Spinal cord (tissue), 10 donors: ENCODE measurements at places on chromosomes 13 and 19. TPM values are rescaled to one million over a fixed set of nuclear protein-coding genes. Genes with fewer than 3 reads are reported as not detected.

DNA sequence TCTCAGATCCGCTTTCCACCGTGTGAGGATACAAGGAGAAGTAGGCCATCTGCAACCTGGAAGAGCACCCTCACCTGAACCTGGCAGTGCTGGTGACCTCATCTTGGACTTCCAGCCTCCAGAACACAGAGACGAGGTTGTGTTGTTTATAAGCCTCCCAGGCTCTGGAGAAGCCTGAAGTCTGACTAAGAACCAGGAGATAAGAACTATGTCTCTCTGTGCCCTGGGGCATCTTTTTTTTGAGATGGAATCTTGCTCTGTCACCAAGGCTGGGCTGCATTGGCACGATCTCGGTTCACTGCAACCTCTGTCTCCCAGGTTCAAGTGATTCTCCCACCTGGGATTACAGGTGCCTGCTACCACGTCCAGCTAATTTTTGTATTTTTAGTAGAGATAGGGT, 14.5 kb downstream of the FCGBP start:
- no peak overlapping the region for H3K4me3 ChIP-seq
- no peak for DNase-seq
- H3K36me3 ChIP-seq, result no peaks in the 10 kb centered on the region
- H3K27me3 ChIP-seq, result peaks cover 4% of the 10 kb centered on the region
- H3K27ac ChIP-seq, result no peak overlapping the region

DNA sequence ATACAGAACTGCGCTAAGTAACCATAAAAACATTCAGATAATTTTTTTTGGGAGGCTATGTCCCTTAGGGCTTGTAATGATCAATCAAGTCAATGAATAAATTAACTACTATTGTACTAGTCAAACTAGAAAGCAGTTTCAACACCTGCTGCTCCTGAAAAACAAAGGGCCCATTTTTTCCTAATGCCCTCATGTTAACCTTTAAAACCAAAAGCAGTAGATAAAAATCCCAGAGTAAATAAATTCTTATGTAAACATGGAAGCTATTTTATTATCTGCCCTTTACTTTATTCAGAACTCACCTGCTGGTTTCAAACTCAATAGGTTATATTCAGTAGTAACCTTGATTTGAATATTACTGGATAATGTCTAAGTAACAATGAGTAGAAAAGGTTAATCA, 159.5 kb upstream of the STARD13 start:
- H3K36me3 ChIP-seq, result no peaks in the 10 kb centered on the region
- no peaks in the 10 kb centered on the region for H3K27me3 ChIP-seq
- no peaks in the 10 kb centered on the region for H3K4me1 ChIP-seq
- DNase-seq, result no peak

- H3K27ac ChIP-seq, result no peak overlapping the region
- DNase-seq, result no peak
- no peak overlapping the region for H3K4me3 ChIP-seq
- H3K36me3 ChIP-seq, result peaks cover 18% of the 10 kb centered on the region
- H3K27me3 ChIP-seq, result peaks cover 51% of the 10 kb centered on the region
- H3K4me1 ChIP-seq, result peaks cover 33% of the 10 kb centered on the region
Measured at GRCh38 chr19:2253106-2254063, 2.8 kb downstream of the JSRP1 start.

DNA sequence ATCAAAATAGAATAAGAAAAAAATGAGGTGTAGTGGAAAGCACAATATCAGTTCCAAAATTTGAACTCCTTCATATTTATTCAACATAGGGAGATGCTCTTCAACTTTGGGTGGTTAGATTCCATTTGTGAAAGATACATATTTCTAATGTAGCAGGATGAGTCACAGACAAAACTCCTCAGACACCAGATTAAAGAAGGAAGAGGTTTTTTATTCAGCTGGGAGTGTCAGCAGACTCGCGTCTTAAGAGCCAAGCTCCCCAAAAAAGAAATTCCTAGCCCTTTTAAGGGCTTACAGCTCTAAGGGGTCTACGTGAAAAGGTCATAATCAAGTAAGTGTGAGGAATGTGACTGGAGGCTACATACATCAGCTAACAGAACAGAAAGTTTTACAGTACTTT, 6.8 kb upstream of the ZNF765 start:
- H3K27me3 ChIP-seq, result no peaks in the 10 kb centered on the region
- no peaks in the 10 kb centered on the region for H3K36me3 ChIP-seq
- H3K27ac ChIP-seq, result no peak overlapping the region
- peaks cover 6% of the 10 kb centered on the region for H3K4me1 ChIP-seq

DNA sequence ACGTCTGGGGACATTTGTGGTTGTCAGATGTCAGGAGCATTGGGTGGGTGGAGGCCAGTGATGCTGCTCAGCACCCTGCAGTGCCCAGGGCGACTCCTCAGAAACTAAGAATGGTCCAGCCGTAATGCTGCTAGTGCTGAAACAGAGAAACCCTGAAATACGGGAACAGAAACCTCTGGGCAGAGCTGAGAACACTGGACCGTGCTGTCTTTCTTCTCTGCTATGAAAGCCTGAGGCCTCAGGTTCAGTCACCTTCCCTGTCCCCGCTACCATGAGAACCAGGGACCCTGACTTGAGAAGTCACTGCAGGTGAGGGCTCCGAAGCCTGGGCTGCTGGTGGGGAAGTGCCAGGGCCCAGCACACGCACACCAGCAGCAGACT, 13.4 kb downstream of the CAPS start:
- H3K27me3 ChIP-seq, result no peaks in the 10 kb centered on the region
- no peak overlapping the region for H3K4me3 ChIP-seq
- H3K36me3 ChIP-seq, result peaks cover 100% of the 10 kb centered on the region
- peak overlapping the region; percentile 67 for H3K27ac ChIP-seq

DNA sequence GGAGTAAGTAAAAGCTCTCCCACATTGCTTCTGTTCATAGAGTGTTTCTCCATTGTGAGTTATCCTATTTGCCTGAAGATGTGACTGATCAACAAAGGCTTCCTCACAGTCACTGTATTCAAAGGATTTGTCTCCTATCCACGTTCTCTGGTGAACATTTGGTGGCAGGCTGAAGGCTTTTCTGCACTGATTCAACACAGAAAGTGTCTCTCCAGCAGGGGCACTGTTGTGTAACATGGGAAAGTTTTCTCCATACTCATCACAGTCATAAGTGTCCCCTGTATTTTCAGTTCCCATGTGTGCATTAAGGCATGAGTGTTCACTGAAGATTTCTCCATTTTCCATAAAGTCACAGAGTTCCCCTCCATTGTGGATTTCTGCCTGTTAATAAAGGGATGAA, 17.6 kb downstream of the ZNF121 start:
- H3K4me1 ChIP-seq, result no peaks in the 10 kb centered on the region
- peaks cover 25% of the 10 kb centered on the region for H3K36me3 ChIP-seq
- no peak overlapping the region for H3K4me3 ChIP-seq
- DNase-seq, result no peak
- no peaks in the 10 kb centered on the region for H3K27me3 ChIP-seq

DNA sequence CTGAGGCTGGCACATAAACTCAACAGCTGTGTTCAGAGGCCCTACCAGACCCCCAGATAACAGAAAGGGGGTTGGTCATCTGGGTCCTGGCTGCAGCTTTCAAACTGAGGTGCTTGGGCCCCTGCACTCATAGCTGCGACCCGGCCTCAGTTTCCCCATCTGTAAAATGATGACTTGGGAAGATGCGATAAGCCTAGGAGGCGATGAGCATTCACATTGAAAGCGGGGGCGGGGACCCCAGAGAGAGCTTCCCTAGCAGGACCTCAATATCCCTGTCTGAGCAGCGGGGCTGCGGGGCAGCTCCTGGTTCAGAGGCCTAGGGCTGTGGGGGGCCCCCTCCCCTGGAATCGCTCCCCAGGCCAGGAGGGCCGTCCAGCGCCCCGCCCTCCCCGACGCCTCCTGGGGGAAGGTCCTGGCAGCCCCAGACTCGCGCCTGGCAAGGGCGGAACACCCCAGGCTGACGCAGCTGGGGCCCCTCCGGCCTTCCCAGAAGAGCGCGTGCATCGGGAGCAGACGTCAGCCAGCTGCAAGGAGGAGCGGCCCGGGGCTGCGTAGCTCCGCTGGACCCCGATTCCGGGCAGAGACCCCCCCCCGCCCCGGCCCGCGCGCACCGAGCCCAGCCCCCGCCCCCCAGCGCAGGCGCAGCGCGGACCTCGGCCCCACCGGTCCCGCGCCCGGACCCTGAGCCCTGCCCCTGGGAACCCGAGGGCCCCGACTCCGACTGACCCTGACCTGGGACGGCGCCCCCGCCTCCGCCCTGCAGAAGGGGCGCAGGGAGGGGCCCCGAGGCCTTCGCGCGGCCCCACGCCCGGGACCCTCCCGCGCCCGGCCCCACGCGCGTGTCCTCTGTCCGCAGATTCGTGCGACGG, 3.5 kb downstream of the FSTL3 start:
- H3K27ac ChIP-seq, result peak overlapping the region; percentile 76
- peaks cover 20% of the 10 kb centered on the region for H3K36me3 ChIP-seq
- H3K4me1 ChIP-seq, result peaks cover 57% of the 10 kb centered on the region
- H3K4me3 ChIP-seq, result peak overlapping the region; percentile 54

The SIGLEC5 gene
- 1.6 TPM for total RNA-seq

The FFAR3 gene
- total RNA-seq, result 0.11 TPM
